Renal cortex interstitium (tissue), 15 donors: ENCODE measurements at places on chromosomes 4 and X. TPM values are rescaled to one million over a fixed set of nuclear protein-coding genes. Genes with fewer than 3 reads are reported as not detected.

The FMR1NB gene
- polyA plus RNA-seq = 0.20 TPM

The HPGD gene
- 72.8 TPM for polyA plus RNA-seq

The NOCT gene
- 6.7 TPM for polyA plus RNA-seq

The SSX3 gene
- polyA plus RNA-seq = not detected
